ENCODE measurements at places on chromosomes 4 and X. TPM values are rescaled to one million over a fixed set of nuclear protein-coding genes. Genes with fewer than 3 reads are reported as not detected.

GRCh38 chrX:99833821-99834220 lies 576.3 kb downstream of the PCDH19 start:
- DNase-seq = no peak

- DNase-seq = peak; percentile 47
Measured at GRCh38 chr4:188270273-188271069, 131.2 kb downstream of the TRIML1 start.

GRCh38 chr4:15297344-15297743 lies 130.5 kb upstream of the C1QTNF7 start:
- DNase-seq = no peak

- DNase-seq = no peak
Measured at GRCh38 chrX:45372151-45372550, 171.5 kb upstream of the DIPK2B start.

GRCh38 chr4:163941221-163941905 lies 446.9 kb downstream of the TMA16 start:
- no peak for DNase-seq

DNA sequence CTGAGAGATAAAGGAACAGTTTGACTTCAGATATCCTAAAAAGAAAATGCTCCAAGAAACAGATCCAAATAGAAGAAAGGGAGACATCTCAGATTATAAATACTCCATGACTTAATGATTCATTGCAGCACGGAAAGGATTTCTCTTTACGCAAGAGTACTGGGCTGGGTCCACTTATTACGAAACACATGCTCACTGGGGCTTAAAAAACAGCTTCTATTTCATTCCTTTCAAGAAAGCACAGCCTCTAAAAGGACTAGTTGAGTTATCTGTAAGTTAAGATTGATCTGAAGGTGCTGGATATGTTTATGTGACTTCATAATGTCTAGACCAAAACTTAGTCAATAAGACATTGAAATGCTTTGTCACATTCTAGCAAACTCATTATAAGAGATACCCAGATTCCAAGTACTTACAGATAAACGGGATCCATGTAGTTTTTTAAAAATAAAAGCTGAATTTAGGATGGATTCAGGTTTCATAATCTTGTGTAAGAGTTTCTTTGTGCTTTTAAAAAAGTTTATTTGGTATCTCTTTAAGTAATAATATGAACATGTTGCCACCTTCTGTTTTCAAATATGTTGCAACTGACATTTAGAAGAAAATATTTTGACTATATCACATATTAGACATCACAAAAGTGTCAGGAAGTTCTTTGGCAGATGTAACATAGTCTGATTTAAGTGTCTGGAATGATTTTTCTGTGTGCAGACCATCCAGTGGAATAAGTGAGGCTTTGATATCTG lies 109.5 kb upstream of the MYOZ2 start:
- DNase-seq = no peak

The AP1S2 gene
- 7.1 TPM for total RNA-seq

The COL4A6 gene
- total RNA-seq = 0.06 TPM

- DNase-seq = no peak
Measured at GRCh38 chr4:105956569-105956968, 61.3 kb downstream of the NPNT start.

The FATE1 gene
- total RNA-seq = not detected

- no peak for DNase-seq
Measured at GRCh38 chr4:14165222-14165920, 537.8 kb upstream of the BOD1L1 start.

DNA sequence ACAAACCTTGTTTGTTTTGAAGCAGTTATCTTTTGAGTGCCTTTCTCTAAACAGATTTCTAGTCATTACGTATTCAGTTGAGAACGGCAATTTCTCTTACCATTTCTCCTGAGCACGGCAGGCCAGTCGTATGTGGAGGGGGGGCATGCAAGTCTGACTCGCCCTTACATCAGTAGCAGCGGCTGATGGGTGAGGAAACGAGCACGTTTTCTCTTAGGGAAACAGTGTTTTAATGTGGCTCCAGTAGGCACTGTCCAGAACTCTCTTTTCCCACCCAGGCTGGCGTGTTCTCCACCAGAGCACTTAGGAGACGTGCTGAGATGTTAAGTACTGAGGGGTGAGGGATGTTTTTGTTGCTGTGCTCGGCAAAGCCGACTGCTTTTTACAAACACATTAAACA lies 240.5 kb downstream of the STIM2 start:
- no peak for DNase-seq

GRCh38 chr4:94559351-94559806 lies 107.6 kb downstream of the PDLIM5 start:
- DNase-seq = no peak

- DNase-seq = peak; percentile 68
Measured at GRCh38 chr4:751676-752075, 46.0 kb downstream of the PCGF3 start.

- no peak for DNase-seq
Measured at GRCh38 chr4:67575232-67576058, 16.9 kb downstream of the STAP1 start.

- no peak for DNase-seq
Measured at GRCh38 chr4:61049018-61049417, 151.1 kb upstream of the ADGRL3 start.

- no peak for DNase-seq
Measured at GRCh38 chr4:26434030-26434639, 56.1 kb downstream of the CCKAR start.

DNA sequence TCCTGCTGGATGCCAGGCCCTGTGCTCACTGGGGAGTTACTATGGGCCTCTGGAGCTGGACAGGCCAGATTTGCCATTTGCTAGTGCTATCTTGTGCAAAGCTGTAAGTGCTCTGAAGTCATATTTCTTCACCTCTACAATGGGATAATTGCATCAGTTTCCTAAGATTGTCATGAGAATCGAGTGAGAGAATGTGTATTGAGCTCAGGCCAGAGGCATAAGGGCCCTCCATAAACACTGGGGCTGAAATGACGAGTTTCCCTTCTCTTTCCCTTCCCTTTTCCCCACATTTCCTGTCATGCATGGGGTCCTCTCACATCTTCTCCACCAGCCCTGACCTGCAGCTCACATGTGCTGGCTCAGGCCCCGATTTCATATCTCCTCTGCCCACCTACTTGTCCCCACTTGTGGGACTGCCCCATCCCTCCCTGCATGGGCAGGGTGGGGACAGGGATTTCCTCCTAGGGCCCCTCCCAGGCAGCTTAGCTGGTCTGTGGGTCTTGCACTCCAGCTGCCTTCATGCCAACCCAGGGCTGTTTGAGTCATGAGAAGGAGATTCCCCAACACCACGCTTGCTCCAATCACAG lies 358.8 kb downstream of the MID1IP1 start:
- no peak for DNase-seq

DNA sequence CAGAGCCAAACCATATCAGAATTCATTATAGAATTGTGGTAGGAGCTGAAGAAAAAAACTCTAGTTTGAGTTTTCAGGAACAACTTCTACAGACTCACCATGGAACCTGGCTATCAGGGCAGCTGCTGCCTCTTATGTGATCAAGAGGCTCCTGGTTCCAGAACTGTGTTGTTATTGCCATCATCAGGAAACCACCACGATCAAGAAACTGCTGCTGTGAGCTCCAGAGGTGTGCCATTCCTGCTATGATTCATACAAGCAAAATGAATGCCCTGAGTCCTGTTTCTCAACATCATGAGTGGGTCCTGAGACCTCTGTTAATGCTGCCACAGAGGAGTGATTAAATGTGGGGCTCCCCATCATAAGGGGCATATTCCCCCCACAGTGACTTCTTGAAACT lies 43.7 kb downstream of the TASL start:
- DNase-seq = no peak

DNA sequence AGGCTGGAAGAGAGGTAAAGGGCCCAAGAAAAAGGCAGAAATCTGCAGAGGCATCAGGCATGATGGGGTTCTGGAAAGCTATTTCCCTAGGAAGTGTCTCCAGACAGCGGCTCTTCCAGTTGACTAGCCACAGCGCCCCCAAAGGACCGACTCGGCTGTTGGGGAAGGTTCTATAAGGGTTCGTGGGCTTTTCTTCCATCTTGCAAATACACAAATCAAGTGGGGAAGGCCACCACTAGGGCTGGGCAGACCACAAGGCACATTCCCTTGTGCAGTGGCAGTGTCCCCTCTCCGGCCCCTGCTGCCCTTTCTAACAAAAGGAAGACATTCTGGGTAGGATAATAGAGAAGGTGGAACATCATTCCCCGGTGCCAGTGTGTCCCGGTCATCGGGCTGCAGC lies 18.2 kb downstream of the BCOR start:
- DNase-seq = no peak

The HSFX1 gene
- 0.25 TPM for total RNA-seq

GRCh38 chr4:101678180-101678579 lies 112.3 kb upstream of the BANK1 start:
- DNase-seq = no peak

The VEGFC gene
- 1.2 TPM for total RNA-seq
